ENCODE measurements at places on chromosomes 7 and 10.

GRCh38 chr7:93051660-93052059 is 66.1 kb downstream of the SAMD9 start:
- no peak for DNase-seq

GRCh38 chr10:101295261-101295660 is 58.7 kb upstream of the BTRC start:
- DNase-seq, result no peak

DNA sequence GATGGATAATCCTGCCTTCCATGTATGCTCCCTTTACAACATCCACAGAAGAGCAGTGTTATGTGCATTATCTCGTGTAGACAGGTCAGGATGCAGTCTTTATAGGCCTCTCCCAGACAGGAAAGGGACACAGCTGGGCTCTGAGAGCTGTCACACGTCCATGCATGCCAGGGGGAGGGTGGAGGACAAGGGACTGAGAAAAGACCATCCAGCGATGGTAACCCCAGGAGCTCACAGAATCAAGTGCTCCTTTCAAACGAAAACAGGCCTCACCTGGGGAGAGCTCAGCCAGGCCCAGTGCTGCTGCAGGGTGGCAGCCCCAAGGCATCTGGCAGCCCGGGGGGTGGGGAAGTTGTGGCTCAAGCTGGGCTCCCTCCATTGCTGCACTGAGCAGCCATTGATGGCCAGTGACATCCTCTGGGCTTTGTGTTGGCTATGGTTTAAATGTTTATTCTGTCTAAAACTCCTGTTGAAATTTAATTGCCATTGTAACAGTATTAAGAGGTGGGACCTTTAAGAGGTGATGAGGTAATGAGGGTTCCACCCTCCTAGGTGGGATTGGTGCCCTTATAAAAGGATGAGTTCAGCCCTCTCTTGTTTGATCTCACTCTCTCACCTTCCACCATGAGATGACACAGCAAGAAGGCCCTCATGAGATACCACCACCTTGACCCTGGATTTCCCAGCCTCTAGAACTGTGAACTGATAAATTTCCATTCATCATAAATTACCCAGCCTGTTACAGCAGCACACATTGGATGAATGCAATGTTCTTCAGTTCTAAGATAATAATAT is 15.7 kb downstream of the JCAD start:
- DNase-seq, result no peak

DNA sequence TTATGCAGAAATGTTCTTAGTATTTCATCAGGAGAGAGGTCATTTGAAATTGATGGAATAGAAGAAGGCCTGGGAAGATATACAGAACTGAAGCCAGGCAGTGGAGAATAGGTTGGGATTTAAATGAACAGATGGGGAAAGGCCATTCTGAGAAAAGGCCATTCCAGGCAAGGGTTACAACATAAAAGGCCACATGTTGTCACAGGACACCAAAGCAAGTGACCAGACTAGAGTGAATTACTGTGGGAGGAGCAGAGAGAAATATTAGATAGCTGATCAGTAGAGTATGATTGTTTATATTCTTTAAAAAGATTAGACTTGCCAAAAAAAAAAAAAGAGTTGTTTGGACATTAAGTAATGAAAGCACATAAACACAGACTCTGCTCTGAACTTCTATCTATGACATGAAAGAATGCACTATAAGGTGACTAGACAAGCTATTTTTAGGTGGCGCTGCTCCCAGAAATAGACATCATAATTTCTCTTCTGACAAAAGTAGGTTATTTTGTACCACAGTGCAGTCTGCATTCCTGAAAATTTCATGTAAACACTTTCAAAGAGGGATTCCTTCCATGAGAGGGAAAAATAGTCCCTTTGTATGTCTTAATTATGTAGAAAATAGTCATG is 55.2 kb upstream of the DKK1 start:
- DNase-seq, result no peak

DNA sequence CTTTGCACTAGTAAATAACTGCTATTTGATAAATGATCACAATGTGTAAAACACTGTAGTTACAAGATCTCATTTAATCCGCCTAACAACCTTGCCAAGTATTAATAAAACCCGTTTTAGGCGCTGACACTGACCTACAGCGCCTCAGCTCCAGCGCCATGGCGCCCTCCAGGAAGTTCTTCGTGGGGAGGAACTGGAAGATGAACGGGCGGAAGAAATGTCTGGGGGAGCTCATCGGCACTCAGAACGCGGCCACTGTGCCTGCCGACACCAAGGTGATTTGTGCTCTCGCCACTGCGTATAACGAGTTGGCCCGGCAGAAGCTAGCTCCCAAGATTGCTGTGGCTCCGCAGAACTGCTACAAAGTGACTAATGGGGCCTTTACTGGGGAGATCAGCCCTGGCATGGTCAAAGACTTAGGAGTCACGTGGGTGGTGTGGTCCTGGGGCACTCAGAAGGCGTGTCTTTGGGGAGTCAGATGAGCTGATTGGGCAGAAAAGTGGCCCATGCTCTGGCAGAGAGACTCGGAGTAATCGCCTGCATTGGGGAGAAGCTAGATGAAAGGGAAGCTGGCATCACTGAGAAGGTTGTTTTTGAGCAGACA is 1.1 kb upstream of the TNPO3 start:
- no peak for DNase-seq

- DNase-seq, result no peak
Observed at GRCh38 chr10:29317423-29318021, 28.7 kb downstream of the LYZL1 start.

GRCh38 chr10:104045151-104046089 is 40.3 kb downstream of the COL17A1 start:
- peak; percentile 74 for DNase-seq

DNA sequence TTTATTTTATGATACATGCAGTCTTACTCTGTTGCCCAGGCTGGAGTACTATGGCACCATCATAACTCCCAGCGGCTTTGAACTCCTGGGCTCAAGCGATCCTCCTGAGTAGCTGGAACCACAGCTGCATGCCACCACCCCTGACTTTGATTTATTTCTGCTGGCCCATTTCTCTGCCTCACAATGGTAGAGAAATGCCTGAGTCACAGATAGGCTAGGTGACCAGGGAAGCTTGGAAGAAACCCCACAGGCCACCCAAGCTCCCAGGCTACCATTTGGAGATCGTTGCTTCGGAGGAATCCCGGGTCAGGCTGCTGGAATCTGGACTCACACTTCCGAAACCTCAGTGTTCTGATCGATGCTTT is 17.4 kb upstream of the BAIAP2L1 start:
- no peak for DNase-seq

DNA sequence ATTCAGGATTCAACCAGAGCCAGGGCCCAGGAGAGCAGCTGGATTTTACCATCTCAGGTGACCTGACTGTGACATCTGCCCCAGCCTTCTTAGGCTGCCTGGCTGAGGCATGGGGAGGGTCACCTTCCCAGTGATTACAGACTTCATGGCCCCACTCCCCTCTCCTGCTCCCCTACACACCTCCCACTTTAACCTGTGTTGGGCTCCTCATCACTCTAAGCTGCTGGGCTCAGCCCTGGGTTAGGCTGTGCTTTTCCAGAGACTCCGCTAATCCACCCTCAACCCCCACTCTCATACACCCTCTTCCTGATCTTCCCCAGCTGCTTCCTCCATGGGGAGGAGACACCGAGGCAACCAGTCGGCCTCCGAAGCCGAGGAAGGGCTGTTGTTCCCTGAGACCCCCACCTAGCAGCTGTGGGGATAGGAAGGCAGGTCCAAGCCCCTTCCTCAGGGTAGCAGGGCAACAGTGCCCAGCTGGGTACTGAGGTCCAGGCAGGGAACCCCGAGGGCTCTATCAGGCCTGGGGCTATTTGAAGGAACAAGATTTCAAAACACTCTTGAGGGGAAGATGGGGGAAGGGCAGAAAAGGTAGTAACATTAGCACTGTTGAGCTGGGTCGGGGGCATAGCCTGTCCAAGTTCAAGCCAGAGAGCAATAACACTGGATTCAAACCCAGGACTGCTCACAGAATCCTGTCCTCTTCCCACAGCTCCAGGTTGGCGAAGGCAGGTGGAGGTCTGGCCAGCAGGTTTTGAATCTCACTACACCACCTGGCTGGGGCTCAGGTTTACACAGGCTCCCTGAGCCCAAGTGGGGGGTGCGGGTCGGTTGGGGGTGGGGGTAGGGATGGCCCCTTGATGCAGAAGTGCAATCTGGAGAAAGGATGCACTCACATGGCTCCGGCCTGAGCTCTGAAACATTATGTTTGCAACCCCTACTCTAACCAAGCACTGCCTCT is 1.8 kb downstream of the IMPDH1 start:
- no peak for DNase-seq

GRCh38 chr7:117324960-117325359 is 2.1 kb upstream of the WNT2 start:
- no peak for DNase-seq

DNA sequence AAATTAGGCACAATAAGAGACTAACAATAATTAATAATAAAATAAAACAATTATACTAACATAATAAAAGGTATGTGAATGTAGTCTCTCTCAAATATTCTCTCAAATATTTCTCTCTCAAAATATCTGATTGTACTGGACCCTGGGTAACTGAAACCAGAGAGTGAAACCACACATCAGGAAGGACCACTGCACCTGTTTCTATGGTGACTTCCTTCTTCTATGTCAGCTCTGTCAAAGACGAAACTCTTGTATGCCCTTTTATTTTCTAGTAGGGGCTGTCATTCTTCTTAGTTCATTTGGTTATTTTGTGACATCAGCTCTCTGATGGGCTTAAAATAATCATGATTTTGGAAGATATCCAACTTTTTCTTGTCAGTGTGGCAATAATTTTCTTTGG is 428.0 kb upstream of the TPK1 start:
- DNase-seq, result no peak

DNA sequence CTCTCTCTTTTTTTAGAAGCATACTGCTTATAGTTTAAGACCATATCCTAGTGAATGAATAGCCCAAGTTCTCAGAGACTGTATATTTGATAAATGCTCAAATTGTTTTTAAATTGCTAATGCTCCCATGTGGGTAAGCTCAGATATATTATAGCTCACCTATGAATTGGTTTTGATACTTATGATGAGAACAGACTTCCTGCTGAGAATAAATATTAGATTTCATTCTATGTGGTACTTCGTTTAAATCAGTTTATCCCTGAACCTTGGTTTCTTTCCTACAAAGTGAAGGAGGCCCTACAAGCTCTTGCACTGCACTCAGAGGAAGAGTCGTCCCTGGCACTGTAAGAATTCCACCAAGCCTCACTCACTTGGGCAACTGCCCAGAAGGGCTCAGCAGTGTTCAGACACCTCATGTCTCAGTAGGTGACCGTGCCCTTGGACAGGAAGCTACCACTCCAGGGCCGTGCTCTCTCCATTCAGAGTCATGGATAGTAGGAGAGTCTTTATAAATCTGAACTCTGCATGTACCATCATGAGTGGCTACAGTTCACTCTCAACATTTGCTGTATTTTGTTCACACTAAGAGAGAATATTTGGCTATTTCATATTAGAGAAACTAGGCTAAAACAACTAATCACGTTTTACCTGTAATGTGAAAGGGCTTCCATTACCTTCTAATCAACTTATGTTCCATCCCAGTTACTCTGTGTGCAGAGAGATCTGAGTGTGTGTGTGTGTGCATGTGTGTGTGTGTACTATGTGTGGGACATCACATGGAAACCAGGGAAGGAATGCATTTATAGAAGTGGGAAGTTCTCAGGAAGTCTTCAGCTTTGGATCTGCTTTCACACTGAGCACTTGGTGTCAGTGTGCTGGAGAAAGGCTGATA is 93.8 kb downstream of the PTPRE start:
- DNase-seq, result peak; percentile 43

DNA sequence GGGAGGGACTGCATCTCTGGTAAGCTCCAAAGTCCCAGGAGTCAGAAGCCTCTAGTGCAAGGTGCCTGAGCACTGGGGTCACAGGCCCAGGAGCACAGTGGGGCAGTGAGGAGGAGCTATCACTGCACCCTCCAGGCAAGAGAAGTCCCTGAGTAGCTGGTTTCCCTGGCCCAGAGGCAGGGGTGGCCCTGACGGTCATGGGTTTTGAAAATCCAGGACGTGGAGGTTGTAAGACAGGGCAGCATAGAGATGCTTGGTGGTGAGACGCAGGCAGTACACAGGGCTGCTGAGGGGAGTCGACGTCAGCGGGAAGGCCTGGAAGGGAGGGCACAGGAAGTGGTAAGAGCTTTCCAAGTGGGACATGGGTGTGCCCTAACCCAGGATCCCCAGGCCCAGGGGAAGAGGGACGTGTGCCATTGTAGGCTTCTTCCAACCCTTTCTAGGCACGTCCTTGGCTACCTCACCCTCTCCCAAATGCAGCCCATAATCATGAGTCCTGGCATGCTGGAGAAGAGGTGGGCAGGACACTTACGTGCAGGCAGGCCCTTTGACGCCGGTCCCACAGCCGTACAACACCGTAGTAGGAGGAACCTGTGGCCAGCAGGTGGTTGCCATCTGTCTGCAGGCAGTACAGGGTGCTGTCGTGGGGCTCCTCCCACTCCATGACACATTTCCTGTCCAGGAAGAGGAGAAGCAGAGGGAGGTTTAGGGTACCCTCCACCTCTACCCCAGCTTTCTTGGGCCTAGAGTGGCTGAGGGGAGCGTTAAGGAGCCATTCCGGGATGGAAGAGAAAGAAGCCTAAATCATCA is 23.2 kb downstream of the DPCD start:
- no peak for DNase-seq

GRCh38 chr7:41817386-41817785 is 114.5 kb upstream of the INHBA start:
- DNase-seq, result peak; percentile 55

DNA sequence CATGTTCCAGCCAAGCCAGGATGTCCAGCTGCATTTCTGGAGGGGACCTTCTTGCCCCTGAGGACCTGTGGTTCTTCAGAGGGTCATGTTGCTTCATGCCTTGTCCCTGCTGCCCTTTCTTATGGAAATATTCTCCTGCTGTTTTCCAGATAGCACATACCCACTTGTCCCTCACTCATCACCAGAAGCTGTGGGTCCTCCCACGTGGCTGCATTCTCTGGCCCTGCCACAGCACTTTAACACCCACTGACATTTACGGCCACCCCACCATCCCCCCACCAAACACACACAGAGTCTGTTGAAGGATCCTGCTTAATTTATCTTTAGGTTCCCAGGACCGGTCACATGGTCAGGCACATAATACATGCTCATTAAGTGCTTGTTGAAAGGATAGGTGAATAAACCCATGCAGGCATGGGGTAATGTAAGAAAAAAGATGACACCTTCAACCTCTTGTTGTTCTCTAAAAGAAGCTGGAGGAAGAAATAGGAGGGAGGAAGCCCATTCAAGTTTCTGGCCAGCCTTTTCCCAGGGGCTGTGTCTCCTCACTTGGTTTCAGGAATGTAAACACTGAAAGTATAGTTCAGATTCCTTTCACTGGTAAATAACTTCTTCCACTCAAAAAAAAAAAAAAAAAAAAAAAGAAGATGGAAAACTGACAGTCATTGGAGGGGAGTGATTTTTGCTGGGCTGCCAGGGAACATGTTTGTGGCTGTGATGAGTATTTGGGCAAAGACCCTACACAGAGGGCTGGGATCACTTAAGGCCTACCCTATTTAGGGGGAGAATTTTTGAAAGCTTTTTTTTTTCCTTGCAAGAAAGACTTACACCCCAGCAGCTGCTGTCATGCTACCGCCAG is 19.8 kb upstream of the BMPER start:
- no peak for DNase-seq

DNA sequence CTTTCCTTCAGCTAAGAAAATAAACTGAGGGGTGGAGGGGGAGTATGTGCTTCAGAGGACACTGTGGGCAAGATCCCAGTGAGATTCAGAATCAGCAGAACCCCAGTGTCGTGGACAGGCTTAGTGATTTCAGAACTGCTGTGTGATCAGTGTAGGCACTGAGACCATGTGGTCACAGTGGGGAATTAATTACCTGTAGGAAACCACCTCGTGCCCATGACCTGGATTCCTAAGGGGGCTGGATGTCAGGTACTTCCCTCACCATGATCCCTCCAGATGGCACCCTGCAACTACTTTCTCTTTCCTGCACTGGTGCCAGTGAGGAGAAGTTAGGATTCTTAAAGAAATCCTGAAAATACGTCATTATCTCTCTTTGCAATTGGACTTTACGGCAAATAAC is 64.4 kb downstream of the HBP1 start:
- no peak for DNase-seq

All from H54 (cell line).